ENCODE measurements at places on chromosomes 11 and 22.

DNA sequence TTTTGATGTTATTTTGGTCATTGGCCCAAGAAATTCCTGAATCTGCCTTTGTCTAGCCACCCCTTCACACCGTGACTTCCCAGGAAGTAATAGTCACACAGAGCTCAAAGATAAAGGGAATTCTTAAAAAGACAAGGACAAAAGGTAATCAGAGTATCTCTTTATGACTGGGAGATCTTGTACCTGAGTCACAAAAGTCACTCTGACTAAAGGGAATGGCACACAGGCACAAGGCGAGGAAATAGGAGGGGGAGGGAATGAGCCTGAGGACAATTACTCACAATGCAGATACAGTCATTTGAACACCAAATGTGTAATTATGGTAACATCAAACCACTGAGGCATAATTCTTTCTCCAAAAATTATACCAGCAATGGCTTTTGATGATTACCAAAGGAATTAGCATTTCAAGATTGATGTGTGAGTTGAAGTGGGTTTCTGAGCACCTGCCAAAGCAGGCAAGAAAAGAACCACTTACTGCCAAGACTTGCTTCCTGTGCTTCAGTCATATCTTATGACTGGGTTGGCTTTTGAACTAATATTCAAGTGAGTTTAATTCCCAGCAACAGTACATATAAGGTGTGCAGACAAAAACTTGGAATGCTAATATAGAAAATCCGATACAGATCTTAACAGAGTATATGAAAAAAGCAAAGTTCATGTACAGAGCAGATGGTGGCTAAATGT lies 856.4 kb downstream of the LRRC4C start:
- DNase-seq, result no peak

DNA sequence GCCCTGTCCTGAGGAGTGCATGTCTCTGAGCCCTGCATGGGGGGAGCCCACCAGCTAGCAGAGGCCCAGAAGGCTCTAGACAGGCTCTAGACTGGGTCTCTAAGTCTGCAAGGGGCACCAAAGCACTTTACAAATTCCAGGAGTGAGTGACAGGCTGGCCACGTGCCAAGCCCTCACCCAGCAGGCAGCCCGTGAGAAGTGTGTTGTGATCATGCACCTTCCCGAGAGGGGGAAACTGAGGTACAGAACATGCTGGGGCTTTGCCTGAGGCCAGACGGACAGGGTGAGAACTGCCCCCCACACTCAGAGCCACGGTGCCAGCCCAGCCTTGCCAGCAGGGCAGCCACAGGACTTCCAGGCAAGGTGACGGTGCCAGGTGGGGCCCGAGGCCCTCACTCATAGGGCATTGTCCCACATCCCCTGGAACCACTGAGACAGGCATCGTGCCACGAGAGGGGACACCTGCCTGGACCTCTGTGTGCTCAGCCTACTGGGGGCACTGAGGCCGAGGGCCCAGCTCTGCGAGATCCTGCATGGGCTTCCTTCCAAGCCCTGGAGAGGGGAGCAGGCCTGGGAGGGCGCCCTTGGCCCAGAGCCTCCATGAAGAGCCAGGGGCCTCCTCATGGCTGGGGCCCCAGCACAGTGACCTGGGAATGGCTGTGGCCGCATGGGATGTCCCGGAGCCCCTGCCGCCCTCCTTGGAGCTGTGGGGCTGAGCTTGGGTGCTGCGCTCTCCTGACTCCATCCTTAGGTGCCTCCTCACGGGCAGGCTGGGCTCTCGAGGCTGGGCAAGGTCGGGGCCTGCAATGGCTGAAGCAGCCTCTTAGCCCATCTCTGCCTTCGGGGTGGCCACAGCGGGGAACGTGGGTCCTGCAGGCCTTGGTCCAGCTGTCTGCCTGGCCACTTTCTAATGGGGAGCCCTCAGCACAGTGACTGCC lies 121.5 kb downstream of the KCNQ1OT1 start:
- no peak for DNase-seq

GRCh38 chr11:128193615-128194014 lies 393.7 kb downstream of the ETS1 start:
- no peak for DNase-seq

DNA sequence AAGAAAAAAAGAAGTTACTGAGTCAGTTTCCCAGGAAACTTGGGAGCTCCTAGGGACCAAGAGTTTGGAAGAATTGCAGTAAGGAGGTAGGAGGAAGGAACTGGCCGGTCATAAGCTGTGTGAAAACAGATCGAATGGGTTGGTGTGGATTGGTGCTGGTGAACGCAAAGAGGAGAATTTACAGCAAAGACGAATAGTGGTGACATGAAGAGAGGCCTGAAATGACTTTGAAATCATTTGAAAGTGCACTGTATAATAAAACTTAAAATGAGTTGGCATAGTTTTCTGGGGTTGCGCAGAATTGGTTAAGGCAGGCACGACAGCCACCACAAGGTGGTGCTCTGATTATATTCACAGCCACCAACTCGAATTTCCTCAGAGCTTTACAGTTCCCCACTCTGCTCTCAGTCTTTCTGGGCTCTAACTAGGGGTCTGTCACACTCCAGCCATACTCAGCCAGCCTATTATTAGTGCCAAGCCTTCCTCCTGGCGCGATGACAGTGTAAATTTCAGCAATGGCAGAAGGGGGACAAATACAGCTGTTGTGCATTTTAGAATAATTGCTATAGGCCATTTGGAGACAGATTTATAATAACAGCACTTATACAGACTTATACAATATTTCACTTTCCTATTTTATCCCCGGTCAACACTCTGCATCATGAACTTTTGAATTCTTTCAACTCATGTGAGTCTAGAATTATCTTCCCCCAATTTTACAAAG lies 8.3 kb upstream of the HTR3B start:
- DNase-seq, result peak; percentile 43

DNA sequence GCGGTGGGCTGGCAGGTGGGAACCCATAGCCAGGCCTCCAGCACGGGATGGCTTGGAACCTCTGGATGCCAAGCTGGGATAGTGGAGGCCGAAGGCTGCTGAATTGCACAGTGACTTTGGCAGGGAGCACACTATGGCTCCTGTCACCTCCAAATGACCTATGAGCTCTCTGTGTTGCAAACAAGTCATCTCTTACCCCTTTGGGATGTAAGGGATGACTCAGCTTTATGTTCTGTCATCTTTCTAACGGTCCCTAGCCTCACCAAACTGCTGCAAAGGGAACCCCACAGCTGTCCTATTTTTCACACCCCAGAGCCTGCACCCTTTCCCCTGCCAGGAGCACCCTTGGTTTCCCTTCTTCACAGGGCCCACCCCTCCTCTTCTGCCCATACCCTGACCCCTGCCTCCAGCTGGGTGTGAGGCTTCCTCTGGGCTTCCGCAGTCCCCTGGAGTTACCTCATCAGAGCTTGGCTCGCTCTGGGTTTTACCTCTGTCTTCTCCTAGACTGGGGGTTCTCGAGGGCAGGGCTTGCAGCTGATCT lies 2.7 kb upstream of the SCUBE1 start:
- no peak for DNase-seq

- no peak for DNase-seq
These were observed 13.8 kb upstream of the OR51M1 start for GRCh38 chr11:5369789-5370188.

DNA sequence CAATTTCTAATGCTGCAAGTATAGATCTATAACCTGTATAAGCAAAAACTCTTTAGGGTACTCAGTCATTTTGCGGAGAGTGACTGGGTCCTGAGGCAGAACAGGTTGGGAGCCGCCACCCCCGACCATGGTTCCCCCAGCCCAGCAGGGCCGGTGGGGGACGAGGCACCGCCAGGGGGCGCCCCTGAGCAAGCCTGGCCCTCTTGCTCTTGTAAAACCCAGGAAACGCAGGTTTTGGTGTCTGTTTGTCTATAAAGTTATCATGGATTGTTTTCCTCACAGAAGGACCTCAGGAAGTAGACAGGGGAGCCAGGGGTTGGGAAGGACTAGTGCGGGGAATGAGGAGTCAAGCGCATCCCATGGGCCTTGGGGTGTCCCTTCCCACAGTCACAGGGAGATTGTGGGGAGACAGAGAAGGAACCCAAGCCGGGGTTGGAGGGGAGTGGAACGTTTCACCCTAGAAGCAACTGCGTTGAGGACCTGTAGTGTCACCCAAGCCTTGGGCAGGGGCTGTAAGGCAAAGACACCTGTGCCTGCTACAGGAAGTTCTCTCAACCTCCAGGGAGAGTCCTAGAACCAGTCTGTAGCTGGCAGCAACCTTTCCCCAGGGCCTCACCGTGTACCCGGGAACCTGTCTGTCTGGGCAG lies 26.4 kb downstream of the KCTD17 start:
- DNase-seq, result peak; percentile 83

DNA sequence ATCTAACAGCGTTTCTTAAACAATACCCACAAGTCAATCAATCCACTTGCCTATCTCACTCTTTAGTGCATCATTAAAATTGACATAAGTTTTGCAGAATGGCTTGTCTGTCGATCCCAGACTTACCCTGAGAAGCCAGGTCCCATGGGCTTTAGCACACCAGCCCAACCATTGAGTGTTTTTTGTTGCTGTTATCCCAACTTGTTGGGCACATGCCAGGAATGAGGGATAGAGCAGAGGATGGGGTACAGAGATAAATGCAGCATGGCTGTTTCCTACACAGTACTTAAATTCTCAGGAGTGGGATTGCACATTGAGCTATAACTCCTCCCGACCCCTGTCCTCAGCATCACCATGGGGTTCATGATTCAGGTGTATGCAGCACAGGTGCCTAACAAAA lies 64.2 kb upstream of the RASSF10 start:
- no peak for DNase-seq

GRCh38 chr22:43476341-43476740 lies 64.5 kb downstream of the MPPED1 start:
- DNase-seq, result no peak

GRCh38 chr22:17235149-17235655 lies 16.0 kb upstream of the ADA2 start:
- no peak for DNase-seq

GRCh38 chr11:14067686-14068085 lies 105.2 kb downstream of the SPON1 start:
- no peak for DNase-seq
